Neural progenitor cell (in vitro differentiated cells): ENCODE measurements at places on chromosomes 5 and 9.
A peak's percentile ranks its signal among the peaks of the same experiment; 100 is the strongest.

- DNase-seq: no peak
These were observed 341.8 kb upstream of the KIF2A start for GRCh38 chr5:61964201-61964600.

GRCh38 chr5:30287890-30288289 lies 905.6 kb upstream of the CDH6 start:
- DNase-seq: no peak

DNA sequence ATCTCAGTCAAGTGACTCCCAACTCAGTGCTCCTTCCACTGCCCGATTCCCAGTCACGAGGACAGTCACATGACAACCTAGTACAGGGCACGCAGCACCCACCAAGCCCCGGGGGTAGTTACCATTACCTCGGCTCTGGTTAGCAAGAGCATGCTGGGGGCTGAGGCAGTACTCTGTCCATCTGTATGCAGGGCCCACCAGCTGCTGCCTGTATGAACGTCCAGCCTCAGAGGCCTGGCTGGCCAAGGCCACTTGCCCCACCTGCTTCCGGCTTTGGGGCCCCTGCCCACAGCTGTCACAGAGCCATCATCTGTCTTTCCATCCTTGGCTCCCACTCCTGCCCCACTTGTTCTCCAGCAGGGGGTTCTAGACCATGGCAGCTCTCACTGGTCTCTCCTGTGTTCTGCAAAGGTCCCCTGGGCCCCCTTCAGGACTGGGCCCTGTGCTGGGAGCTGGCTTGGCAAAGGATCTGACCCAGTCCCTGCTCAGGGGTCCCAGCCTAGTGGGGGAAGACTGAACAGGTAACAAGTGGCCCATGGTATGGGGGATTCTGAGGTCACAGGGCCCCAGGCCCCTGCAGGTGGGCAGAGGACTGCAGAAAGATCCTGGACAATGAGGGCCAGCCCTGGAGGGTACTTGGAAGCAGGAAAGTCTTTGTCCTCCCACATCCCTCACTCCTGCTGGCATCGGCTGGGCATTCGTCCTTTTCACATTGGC lies 3.3 kb downstream of the RPL35 start:
- DNase-seq: no peak

GRCh38 chr5:137220523-137220927 lies 278.6 kb downstream of the SPOCK1 start:
- peak; percentile 70 for DNase-seq

DNA sequence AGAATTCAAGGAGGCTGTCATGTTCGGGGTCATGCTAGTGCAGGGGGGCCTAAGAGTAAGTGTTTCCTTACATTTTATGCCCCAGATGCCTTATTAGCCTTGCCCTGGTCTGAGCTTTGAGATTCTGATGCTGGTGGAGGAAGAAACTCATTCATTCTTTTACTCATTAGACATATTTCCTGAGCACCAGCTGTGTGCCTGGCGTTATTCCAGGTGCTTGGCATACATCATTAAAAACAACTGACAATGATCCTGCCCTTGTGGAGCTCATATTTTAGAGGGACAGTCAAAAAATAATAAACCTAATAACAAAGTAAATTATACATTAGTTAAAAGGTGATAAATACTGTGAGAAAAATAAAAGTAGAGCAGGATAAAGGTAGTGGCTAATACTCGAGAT lies 138.9 kb upstream of the SGCD start:
- no peak for DNase-seq

DNA sequence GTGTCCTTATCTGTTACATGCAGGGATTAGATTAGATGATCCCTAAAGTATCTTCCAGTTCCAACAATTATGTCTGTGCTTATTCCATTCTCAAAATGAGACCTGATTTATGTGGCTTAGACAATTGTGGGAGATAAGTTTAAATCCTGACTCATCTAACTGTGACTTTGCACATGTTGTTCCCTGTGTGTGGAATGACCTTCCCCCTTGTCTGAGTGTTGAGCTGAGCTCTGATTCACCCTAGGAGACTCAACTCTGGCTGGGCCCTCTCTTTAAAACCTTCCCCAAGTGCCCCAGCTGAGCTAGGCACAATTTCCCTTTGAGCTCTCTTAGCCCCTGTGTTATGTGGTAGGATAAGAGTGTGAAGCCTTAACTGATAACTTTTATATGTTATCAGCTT lies 118.9 kb upstream of the ELL2 start:
- no peak for DNase-seq

GRCh38 chr5:127700237-127700766 lies 2.9 kb upstream of the CCDC192 start:
- DNase-seq: peak; percentile 77

DNA sequence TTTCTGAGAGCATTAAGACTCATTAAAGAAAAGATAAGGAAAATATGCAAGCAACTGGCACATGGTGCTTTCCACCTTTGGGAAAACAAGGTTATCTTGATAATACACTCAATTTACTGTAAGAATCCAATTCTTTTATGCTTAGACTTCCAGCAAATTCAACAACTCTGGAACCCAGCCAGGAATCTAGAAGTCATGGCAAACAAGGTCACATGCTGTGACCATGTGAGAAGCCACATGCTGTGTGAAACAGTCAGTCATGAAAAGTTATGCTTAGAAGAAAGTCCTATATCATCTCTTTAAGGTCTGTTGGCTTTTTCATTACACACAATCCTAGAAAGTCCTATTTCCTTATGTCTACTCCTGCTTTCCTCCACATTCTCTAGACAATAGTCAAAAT lies 581.8 kb upstream of the C9orf72 start:
- no peak for DNase-seq

- DNase-seq: no peak
These were observed 96.2 kb downstream of the RXRA start for GRCh38 chr9:134422301-134423090.

GRCh38 chr5:81214848-81215247 lies 18.3 kb upstream of the CKMT2 start:
- DNase-seq: no peak

DNA sequence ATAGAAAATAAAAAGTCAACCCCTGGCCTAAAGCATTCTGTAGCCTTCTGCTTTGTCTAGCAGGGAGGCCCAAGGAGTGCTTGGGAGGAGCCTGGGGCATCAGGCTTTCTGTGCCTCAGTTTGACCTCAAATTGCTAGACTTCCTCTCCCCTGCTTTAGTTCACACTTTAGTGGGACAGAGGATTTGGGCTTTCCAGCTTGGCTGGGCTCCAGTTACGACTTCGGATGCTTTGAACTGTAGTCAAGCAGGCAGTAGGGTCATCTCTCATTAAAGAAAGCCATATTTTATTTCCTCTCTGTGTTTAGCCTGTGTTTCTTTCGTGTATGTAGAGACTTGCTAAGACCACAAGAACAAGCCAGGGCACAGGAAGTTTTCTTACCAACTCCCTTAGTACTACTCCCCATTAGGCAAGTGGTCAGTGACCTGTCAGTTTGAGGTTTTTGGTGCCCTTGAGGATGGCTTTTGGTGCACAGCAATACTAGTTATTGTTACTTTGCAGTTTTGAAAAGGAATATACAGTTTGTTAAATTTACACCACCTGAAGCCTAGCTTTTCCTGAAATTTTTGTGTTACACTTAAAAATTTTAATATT lies 334.7 kb downstream of the NDUFS4 start:
- DNase-seq: no peak

DNA sequence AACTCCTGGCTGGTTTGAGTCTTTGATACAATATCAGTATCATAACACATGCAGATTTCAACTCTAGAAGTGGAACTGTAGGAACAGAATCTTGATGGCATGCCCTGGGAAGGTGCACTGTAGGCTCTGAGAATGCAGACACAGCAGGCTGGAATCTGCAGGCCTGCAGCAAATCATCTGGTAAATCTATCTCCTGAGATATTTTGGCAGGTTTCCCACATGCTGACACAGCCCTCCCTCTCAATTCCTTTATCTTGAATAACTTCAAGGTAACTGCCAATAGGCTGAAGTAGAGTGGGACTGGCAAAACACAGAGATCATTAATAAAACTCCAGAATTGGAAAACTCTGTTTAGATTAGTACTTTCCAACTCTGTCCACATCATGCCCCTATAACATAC lies 177.8 kb upstream of the PCSK5 start:
- no peak for DNase-seq

DNA sequence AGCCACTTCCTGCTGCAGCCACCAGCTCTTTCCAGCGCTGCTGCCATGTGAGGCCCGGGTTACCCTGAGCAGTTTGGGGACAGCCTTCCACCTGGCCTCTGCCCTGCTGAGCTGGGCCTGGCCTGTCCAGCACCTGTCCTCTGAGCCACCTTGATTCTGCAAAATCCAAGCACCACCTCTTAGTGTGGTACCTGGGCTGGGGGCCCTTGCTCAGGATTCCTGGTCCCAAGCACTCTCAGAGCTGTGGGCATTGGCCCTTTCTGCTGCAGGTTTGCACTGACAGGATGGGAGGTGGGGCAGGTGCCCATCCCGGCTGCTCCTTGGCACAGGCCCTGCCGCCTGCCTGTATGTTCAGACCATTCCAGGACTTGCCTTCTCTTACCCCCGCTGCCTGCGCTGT lies 309.2 kb upstream of the IRX4 start:
- no peak for DNase-seq

- no peak for DNase-seq
These were observed 39.5 kb downstream of the LARP1 start for GRCh38 chr5:154794525-154795234.

DNA sequence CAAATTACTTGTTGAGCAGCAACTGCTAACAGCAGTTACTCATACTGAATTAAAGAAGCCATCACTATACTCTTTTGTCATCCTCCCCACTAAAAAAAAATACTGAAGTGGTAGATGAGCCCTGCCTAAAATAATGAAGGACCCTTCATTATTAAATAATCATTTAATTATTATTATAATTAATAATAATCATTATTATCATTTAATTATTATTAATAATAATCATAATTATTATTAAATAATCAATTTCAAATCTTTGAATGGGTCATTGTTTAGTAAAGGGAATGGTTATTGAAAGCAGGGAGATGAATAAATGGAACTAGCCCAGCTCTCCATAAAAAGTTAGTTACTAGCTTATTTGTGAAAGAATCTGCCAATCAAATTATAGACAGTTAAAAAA lies 396.4 kb downstream of the NFIB start:
- no peak for DNase-seq
